ENCODE measurements at places on chromosomes 2 and 18.

DNA sequence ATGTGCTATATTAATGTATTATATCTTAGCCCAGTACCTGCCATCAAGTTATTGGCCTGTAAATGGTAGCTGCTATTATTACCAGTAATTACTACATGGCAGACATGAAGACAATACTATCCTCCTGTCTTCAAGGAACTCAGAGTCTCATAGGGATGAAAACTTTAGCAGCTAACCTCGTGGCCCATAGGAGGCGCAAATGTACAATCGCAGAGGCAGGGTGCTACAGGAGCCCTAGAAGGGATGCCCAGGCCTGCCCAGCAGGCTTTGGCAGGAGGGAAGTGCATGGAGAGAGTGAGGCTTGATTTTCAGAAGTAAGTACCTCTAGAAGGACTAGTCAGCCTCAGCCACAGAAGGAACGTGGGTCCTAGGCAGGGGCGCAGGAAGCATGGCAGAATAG lies 44.7 kb upstream of the KIDINS220 start:
- DNase-seq: no peak

DNA sequence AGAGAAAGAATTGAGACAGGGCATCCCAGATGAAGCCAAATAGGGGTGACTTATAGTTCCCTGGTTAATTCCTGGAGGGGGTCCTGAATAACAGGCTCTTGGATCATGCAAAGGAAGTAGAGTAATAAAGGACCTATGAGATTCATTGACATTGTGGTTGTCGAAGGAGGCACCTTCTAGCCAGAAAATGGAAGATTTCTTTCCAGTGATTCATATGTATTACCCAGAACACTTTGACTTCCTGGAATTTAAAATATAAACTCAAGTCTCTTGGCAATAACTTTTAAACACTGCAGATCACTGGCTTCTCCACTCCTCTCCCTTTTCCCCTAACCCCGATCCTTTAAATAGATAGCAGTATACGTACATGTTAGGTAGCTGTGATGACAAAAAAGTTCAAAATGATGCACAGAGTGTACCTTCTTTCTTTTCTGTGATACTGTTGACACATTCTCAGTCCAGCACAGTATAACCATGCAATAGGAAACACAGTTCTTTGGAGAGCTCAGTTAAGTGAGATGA lies 211.8 kb downstream of the LTBP1 start:
- DNase-seq: no peak

DNA sequence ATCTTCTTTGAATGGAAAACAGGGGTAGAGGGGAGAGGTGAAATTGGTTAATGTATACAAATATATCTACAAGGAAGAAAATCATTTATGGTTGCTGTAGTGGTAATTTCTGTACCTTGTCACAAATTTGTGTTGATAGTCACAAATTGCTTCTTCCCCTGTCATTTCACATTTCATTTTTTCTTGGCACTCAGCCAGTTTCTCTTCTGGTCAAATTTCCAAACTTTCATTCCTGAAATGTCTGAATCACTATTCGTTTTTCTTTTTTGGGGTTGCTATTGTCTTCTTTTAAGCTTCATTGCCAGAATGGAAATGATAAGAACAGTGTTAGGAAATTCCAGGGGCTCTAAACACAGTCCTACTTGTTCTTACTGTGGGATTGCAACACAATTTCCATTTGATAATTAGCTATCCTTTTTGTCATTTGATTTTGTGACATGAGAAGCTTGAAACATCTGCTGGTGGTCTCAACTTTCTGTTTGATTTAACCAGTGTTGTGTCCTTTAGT lies 136.0 kb upstream of the GCFC2 start:
- no peak for DNase-seq

DNA sequence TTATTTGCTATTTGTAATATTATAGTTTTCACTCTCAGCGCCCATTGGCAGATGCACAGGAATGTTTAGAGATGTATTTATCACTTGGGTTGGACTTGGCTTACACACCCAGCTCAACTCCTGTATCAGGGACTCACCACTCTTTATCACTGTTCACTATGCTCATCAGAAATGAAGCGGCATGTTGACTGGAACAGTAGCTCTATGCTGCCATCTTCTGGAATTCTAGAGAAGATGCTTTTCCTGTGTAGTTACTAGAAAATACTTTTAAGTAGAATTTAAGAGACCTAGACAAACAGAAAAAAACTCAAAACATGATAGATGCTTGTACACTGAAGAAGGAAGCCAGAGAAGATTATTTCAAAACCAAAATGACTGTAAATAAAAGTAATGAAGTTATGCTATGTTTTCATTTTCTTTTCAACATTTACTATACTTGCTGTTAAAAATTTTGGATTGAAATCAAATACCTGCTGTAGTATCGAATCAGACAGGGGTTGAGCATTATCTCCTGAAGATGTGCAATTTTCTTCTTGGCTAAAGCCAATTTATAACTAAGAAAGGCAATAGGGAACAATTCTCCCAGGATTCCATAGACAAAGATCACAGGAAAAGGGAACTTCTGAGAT lies 47.4 kb upstream of the NXPH2 start:
- DNase-seq: no peak

DNA sequence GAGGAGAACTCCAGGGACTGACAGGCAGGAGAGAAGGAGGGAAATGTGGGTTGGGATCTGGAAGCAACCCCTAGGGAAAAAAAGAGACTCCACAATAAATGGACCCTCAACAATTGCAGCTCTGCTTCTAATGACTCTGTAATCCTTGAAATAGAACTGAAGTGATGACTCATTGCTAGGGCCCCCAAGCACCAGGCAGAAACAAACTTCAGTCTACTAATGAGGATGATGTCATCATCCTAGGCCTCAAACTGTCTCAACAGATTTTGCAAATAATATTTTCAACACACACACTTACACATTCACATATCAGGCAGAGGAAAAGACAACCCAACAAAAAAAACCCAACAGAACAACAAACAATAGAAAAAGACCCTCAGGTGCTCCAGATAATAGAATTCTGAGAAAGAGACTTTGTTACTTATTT lies 143.3 kb downstream of the HDAC4 start:
- DNase-seq: no peak

- DNase-seq: no peak
These were observed 177.5 kb downstream of the INO80D start for GRCh38 chr2:205908212-205909183.

- no peak for DNase-seq
These were observed 336.4 kb downstream of the PARD3B start for GRCh38 chr2:204881655-204882054.

GRCh38 chr2:64823794-64824193 lies 165.4 kb upstream of the SLC1A4 start:
- no peak for DNase-seq

GRCh38 chr2:240519396-240520129 lies 38.2 kb downstream of the ANKMY1 start:
- DNase-seq: no peak
